NCI-H1436 treated with DMSO at 0.1 percent for 48 hours (cell line): ENCODE measurements at places on chromosomes 16 and 17.
A peak's percentile ranks its signal among the peaks of the same experiment; 100 is the strongest.

DNA sequence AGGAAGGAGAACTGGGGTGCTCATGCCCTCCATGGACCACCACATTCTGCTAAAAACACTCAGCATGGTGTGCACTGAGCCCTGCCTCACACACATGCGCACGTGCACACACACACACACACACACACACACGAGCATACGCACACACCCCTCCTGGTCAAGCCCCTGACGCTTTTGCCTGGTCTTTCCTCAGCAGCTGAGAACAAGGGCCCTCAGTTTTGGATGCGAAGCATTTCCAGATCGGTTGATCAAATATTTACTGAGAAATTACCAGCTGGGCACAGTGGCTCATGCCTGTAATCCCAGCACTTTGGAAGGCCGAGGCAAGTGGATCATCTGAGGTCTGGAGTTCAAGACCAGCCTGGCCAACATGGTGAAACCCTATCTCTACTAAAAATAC, 20.1 kb upstream of the RAI1 start:
- no peak for DNase-seq

DNA sequence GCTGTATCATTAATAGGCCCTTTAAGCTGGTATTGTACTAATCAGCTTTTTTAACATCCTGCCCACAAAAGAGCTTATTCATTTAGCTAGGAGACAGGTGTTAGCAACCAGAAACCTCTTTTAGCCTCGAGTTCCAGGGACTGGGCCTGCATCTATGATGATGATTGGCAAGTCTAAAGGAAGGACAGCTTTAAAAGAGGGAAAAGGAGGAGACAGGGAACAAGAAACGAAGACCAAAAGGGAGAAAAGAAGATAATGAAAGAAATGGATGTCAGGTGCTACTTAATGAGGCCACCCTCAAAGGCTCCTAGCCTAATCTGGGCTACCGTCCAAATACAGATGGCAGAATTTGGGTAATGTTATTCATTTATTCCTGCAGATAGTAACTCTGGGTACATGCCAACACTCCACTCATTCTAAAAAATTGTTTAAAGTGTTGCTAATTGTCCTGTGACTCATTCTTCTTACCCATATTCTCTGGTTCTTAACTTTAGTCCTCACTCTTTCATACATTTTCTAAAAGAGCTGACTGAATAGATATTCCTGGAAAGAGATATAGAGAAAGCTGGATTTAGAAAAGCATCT, 18.7 kb upstream of the RFFL start:
- DNase-seq, result peak; percentile 70

DNA sequence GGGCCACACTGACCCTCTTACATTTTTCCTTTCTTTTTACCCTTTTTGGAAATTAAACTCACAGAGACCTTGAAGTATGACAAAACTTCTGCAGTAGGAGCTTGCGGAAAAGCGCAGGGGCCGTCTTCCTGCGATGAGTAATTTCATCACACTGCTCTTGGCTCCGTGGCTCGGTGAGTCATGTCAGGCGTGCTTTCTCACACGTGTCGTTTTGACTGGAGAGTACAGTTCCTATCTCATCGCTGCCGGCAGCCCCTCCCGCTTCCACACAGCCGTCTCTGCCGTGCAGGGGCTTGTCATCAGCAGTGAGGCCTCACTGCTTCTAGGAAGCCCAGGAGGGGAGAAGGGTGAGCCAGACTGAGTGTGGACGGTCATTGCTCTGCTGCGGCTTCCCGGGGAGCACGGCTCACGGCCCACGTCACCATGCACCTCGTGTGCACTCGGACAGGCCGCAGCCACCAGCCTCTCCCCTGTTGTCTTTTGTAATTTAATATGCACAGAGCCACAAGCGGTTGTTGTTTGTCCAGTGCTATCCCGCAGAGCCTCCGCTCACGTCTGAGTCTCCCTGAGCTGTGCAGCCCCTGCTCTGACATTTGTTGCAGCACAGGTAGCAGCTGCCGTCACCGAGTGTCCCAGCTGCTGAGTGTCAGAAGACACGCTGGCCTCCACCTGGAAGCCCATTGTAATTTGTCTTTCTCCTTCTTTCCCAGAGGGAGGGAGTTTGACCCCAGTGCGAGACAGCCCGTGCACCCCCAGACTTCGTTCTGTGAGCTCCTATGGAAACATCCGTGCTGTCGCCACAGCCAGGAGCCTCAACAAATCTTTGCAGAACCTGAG, 99.4 kb upstream of the CHMP6 start:
- DNase-seq, result no peak

DNA sequence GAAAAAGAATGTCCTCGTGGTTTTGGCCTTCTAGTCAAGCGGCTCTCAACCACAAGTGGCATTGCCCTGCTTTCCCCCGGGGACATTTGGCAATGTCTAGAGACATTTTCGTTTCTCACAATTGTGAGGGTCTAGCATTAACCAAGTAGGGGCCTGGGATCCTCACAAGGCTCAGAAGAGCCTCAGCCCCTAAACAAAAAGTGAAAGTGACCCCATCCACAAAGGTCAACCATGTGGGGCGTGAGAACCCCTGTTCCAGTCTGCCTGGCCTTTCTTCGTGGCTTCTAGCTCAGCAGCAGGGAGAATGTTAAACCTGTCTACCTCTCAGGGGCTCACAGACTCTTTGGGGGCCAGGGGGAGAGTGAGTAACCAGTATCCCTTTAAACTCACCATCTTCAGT, 4.8 kb upstream of the RPL38 start:
- DNase-seq, result no peak

GRCh38 chr16:80092681-80093080, 448.1 kb upstream of the DYNLRB2 start:
- no peak for DNase-seq

- DNase-seq, result no peak
Measured at GRCh38 chr17:62000186-62000585, 64.9 kb downstream of the MED13 start.

DNA sequence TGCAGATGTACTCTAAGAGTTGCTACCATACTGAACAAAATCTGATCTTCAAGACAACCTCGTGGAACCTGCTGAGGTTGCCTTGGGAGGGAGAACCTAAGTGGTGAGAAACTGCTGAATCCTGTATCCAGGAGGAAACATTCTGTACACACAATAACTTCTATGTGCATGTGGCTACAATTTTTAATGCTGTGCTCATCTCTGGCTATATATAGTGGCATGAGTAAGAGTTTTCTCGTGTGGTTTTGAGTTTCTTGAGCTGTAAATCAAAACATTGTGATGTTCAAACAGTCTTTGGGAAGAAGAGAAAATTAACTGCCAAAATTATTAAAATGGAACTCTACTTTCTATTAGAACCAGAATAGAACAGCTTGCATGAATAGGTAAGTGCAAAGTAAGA, 206.8 kb downstream of the CA10 start:
- DNase-seq, result no peak

DNA sequence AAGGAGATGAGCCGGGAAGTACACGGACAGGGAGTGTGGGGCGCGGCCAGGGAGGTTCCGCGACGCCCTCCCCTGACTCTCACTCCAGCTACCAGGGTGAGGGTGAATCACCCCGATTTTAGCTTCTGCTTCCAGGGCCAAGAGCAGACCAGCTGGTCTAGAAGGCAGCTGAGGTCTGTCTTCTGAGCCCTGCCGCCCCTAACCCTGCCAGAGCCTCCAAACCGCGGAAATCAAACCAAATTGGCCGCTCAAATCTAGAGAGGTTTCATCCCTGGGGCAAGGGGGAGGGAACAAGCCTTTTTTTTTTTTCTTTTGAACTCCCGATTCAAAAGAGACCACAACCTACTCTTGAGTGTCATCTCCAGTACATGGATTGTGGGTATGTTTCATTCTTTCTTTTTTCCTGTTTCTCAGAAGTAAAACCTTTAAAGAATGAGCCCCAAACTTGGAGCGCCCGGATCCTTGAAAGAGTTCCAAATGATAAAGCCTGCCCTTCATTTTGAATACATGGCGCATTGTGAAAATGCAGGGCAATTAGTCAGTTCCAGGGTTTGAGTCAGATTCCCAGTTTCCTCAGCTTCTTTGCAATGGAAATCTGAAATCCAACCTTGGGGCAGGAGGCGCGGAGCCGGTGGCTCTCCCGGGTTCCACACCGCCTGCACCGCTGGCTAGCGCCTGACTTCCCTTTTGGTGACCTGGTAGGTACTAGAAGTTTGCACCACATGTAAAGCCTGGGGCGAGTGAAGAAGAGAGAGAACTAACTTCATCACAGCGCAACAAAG, 16.5 kb upstream of the ZFHX3 start:
- DNase-seq, result no peak

DNA sequence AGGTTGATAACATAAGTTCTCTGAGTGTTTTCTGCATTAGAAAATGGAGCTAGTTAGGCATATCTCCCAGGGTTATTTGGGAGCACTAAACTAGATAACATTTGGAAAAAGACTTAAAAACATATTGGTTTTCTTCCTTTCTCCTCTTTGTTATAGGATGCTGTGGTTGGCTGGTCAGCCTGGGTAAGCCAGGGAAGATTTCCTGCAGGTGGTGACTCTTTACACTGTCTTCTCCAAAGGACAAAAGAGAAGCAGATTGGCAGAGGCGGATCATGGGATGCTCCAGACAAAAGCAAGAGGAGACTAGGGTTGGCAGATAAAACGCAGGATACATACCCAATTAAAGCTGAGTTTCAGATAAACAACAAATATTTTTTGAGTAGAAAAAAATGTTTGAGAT, 6.2 kb upstream of the CRYBA1 start:
- DNase-seq, result no peak

GRCh38 chr16:73126525-73126853, 78.6 kb upstream of the ZFHX3 start:
- DNase-seq, result no peak
